D341Med (cell line): ENCODE measurements at places on chromosomes 3 and 15.

- DNase-seq, result no peak
Measured at GRCh38 chr15:75760704-75761435, 48.2 kb upstream of the CSPG4 start.

DNA sequence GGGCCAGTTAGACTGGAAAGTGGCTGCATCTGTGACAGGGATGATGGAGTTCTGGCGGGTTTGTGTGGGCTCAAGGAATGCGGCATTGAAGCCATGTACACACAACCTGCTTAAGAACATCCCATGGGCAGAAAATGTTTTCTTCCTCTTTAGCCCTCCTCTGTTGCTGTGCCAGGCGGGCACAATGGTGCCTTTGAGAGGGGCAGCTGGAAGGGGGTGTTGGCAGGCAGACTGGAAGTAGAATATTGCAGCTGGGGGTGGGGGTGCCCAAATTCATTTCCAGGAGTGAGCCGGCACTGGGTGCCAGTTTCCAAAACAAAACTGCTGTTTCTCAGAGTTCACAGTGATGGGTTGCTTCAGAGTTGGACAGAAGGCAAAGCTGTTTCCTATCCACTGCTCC is 91.8 kb upstream of the ETV5 start:
- DNase-seq, result no peak

DNA sequence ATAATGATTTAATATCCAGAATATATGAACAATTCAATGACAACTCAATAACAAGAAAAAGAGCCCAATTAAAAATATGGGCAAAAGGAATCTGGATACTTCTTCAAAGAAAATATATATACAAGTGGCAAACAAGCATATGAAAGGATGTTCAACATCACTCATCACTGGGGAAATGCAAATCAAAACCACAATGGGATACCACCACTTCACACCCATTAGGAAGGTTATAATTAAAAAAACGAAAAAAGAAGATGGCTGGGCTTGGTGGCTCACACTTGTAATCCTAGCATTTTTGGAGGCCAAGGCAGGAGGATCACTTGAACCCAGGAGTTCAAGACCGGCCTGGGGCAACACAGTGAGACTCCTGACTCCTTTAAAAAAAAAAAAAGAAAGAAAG is 4.1 kb downstream of the CCDC12 start:
- DNase-seq, result no peak

GRCh38 chr15:70717237-70717793 is 46.0 kb downstream of the UACA start:
- no peak for DNase-seq

DNA sequence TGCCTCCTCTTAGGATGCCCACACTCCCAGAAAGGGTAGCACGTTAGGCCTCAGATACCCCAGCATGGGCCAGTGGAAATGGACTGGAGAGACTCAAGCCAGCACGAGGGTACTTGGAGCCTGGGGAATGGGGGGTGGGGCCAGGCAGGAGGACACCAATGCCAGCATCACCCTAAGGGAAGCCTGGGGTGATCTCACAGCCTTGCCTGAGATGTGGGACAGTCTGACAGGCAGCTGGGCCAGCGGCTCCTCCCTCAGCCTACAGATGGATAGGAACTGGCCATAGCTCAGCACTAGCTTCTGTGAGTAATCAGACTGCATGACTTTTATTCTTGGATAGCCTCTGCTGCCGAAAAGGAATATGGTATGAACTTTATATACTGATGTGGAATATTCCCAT is 59.6 kb upstream of the MRPS22 start:
- DNase-seq, result no peak

DNA sequence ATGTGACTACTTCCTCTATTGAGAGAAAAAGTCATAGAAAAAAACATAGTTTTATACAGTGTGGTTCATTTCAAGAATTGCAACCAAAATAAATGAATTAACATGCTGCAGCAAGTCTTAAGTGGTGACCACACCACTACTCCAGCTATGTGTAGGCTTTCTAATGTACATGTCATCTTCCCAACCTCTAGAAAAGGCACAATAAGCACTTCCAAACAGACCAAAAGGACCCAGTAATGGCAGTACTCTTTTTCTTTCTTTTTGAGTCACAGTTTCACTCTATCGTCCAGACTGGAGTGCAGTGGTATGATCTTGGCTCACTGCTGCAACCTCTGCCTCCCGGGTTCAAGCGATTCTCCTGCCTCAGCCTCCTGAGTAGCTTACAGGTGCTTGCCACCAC is 219.3 kb upstream of the KBTBD8 start:
- no peak for DNase-seq

DNA sequence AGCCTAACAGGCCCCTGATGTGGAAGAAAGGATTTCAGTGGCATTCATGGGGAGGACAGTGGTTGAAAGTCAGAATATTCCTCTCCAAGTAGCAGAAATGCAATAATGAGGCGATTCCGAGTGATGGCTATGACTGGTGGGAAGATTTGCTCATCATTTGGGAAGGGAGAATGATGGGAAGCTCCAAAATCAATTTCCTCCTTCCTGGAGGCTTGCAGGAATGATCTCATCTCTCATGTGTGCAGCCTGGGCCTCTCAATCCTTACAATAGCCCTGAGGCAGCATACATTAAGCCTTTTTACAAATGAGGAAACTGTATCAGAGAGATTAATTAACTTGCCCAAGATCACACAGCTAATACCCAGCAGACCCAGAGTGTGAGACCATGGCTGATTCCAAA is 58.7 kb downstream of the BOC start:
- DNase-seq, result no peak

DNA sequence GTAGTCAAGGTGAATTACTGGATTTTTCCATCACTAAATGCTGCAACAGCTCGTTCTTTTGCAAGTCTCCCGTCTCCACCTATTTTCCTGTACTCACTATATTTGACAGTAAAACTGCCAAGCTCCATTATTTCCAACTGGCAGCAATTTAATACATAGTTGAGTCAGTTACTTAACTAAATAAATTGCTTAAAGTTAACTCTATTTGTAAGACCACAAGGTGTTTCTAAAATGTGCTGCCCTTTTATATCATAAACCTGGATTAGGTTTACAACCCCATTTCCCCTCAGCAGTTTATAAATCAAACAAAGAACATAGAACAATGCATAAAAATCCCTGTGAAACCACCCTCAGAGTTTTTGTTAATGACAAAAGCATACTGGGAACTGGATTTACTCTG is 211.4 kb upstream of the DPH6 start:
- no peak for DNase-seq

- DNase-seq, result no peak
Measured at GRCh38 chr3:134326760-134327593, 47.3 kb downstream of the AMOTL2 start.

DNA sequence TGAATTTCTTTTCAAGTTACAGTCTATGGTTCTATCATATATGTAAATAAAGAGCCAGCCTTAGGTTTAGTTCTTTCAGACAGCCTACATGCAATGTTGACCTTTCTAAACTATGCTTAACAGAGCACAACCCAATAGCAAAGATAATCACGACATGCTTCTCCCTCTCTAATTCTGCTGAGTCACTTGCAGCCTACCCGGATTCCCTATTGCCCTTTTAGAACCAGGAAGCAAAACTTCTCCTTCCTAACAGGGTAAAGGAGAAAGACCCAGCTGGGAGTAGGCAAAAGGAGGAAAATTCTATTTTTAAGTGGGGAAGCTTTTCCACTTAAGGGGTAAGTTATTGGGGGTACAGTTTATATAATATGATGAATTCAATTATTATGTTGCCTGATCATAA is 79.3 kb downstream of the SLC7A14 start:
- DNase-seq, result no peak

- DNase-seq, result no peak
Measured at GRCh38 chr3:128050597-128050996, 1.6 kb upstream of the SEC61A1 start.

DNA sequence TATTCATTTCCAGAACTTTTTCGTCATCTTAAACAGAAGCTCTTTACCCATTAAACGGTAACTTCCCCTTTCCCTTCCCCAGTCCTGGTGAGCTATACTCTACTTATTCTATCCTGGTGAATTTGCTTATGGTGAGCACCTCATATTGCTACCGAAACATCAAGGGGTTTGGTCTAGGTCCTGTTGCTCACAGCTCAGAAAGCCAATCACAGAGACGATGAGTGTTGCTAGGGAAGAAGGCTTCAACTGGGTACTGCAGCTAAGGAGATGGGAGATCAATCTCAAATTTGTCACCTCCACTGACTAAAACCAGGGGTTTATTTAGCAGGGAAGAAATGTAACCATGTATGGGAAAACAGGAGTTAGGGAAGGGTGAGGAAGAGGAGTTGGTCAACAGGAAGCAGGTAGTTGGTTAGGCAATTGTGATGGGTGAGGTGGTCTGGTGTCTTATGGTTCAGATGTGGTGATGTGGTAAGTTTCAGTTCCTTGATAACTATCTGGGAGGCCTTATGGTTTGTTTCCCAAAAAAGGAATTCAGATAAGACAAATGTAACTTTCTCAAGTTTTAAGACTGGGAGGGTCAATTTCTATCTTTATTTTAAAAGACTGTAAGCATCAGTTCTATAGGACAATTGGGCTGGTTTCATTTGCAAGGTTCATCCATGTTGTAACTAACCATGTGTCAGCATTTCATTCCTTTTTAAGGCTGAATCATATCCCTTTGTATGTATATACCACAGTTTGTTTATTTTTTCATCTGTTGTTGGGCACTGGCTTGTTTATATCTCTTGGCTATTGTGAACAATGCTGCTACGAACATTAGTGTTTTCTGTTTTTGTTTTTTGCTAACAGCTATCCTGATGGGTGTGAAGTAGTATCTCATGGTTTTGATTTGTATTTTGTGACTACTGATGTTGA is 24.3 kb downstream of the ARHGAP11B start:
- DNase-seq, result no peak

DNA sequence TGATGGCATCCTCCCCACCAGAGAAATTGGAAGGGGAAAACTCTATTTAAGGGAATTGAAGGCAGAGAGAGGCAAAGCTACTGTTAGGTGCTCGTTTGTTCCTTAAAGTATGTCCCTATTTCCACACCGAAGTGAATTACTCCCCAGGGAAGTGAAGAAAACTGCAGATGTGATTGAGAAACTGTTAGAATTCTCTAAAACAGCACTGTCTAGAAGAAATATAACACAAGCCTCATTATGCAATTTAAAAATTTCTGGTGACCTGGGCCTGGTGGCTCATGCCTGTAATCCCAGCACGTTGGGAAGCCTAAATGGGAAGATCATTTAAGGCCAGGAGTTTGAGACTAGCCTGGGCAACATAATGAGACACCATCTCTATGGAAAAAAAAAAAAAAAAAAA is 305.0 kb downstream of the SHQ1 start:
- no peak for DNase-seq

GRCh38 chr3:194405766-194406165 is 6.7 kb upstream of the GP5 start:
- DNase-seq, result no peak

DNA sequence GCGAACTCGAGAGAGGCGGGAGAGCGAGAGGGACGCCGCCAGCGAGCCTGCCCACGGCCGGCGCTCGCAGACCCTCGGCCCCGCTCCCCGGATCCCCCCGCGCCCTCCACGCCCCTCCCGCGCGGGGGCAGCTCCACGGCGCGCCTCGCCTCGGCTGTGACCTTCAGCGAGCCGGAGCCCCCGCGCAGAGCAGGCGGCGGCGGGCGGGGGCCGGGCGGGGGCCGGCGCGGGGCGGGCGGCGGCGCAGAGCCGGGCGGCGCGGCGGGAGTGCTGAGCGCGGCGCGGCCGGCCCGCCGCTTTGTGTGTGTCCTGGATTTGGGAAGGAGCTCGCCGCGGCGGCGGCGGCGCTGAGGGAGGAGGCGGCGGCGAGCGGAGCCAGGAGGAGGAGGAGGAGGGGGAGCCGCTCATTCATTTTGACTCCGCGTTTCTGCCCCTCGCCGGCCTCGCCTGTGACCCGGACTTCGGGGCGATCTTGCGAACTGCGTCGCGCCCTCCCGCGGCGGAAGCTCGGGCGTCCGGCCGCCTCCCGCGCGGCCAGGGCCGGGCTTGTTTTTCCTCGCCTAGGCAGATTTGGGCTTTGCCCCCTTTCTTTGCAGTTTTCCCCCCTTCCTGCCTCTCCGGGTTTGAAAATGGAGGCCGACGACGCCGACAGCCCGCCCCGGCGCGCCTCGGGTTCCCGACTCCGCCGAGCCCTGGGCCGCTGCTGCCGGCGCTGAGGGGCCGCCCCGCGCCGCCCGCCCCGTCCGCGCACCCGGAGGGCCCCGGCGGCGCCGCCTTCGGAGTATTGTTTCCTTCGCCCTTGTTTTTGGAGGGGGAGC is 524 bp downstream of the IGF1R start:
- DNase-seq, result peak; percentile 59

DNA sequence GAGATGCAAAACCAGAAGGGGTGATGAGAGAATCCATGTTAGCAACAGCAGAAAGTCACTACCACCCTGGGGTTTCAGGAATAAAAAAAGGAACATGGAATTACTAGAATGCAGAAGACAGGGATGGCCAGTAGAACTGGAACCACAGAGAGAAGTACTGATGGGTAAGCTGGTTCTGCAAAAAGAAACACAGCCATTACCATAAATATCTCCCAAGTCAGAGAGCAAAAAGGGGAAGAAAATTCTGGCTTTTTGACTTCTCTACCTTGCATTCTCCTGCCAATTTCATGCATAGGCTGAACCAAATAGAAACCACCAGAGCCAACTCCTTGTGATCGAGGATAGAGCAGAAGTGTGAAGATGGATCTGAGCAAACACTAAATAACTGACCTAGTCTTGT is 550.4 kb upstream of the NAALADL2 start:
- DNase-seq, result no peak

- DNase-seq, result no peak
Measured at GRCh38 chr3:131526801-131527347, 24.1 kb upstream of the MRPL3 start.

DNA sequence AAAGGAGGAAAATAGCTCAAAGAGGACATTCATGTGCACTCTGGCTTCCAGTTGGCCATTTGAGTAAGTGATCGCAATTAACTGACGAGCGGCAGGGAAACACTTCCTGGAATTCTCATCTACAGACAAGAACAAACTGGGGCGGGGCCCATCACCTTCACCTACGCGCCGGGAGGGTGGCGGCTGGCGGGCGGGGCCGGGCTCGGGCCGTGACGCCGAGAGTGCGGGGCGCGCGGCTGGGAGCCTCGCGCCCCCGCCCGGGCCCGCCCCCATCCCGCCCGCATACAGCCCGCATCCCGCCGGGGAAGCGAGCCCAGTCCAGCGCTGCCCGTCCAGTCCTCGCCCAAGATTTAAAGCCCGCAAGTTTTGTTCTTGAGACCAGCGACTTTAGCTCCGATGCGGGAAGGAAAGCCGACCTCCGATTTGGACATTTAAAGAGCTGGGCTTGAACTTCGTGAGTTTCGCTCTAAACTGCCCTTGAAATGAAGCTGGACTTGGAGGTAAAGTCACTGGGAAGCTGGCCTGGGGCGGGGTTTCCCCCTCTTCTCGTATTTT is at the start of gene B3GNT5:
TSS of gene B3GNT5 (plus strand) at position 281 of the 555 bp plus-strand sequence. CDS start 16,546 bp downstream, outside the sequence.
- no peak for DNase-seq

DNA sequence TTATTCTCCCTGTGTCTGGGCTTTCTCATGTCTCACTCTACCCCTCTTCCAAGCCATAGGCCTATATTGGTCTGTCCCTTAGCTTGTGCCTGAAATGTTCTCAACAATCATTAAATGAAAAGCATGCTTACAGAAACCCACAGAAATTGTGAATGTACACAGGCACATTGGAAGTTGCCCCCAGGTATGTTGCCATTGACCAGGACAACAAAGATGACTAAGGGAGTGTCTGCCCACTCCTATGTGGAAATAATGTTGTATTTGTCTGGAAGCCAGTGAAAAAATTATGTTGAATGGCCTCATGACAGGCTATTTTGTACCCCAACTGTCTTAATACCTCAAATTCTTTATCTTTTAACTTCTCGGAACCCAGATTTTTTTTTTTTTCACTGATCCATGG is 102.0 kb downstream of the TPRG1 start:
- DNase-seq, result no peak
